ENCODE measurements at places on chromosomes 3 and 15.

DNA sequence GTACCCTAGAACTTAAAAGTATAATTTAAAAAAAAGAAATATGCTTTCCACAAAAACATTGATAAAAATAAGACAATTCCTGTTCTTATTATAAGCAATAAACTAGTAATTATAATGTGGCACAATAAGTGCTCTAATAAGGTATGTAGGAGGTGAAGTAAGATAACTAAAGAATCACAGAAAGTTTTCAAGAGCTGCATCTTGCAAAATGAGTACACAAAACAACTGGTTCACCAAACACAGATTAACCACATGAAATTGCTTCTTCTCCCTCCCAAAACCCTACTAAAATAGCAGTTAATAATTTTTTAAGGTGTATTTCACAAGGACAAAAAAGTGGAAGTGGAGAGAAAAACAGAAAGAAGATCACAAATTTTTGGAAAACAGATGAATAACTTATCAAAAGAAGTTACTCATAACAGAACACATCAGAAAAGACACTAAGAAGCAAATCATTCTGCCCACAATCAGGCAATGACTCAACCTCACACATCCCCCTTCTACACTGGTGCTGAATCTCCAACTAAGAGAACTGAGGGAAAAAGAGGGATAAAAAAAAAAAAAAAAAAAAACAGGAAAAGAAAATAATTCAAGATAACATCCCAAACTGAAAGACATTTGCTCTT is 64.2 kb downstream of the TBC1D5 start:
- no peak for DNase-seq

GRCh38 chr15:56244038-56244810 is 545 bp upstream of the RFX7 start:
- DNase-seq = no peak

DNA sequence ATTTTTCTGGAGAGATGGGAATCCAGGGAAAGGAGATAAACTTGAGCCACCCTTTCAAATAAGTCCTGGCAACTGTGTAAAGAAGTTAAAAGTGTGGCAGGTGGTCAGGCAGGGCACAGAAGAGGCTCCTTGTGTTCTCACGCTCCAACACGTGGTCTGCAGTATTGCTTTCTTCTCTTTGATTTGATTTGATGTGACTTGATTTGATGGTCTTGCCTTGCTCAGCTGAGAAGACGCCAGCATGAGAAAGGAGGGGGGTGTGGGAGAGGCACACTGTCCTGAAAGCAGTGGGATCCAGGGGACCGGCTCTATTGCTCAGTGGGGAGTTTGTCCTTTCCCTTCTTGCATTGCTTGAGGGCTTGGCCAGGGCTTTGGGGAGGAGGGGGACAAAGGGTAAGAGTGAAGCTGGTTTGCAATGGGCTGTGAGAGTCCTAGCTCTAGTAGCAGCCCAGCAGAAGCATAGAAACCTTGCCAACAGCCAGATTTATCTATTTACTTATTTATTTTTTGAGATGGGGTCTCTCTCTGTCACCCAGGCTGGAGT is 25.7 kb upstream of the NEO1 start:
- DNase-seq = no peak

DNA sequence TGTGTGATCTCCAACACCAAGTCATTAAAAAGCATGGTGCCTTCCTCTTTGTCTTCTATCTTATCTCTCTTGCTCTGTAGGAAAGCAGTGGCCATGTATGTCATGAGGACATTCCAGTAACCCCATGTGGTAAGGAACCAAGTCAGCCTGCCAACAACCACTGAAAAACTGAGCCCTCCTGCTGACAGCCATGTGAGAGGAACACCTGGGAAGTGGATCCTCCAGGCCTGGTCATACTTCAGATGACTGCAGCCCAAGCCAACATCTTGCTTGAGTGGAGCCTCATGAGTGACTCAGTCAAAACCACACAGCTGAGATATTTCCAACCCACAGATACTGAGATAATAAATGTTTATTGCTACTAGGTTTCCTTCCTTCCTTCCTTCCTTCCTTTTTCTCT is 597.3 kb downstream of the ZIC1 start:
- DNase-seq = no peak

DNA sequence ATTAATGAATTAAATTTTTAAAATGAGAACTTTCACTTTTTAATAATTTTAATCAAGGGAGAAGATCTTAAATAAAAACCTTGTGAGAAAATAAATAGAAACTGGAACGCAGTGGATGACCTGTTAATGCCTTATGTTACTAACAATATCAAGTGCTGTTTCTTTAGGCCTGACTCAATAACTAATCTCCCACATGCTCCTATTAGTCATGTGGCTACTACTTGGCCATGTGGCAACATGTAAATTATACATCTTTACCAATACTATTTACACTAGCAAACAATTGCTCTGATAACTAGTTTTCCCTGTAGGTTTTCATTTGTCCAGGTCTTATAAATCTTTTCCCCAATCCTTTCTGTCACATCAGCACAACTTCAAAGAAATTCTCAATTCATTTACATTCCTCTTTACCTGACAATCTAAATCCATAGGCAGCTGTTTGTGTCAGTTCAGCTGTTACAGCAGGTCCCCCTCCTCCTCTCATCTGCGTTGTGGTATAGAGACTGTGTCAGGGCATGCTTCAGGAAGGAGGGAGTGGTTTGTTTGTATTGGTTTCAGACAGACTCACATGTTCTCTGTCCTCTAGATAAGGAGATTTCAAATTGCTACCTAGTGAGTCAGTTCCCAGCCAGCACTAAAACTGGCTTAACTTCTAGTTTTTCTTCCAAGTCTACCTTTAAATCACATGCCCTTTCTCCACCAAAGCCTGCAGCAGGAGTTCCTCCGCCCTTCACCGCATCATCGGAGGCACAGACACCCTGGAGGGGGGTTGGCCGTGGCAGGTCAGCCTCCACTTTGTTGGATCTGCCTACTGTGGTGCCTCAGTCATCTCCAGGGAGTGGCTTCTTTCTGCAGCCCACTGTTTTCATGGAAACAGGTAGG is 11.3 kb upstream of the C3orf52 start:
- DNase-seq = peak; percentile 24

GRCh38 chr3:45739991-45740390 is 50.8 kb downstream of the SACM1L start:
- DNase-seq = no peak

- DNase-seq = no peak
Measured at GRCh38 chr3:194196876-194197275, 60.9 kb downstream of the HES1 start.

- DNase-seq = no peak
Measured at GRCh38 chr15:77181305-77182074, 110.6 kb upstream of the TSPAN3 start.

GRCh38 chr3:113259196-113259595 is 47.8 kb downstream of the BOC start:
- no peak for DNase-seq

DNA sequence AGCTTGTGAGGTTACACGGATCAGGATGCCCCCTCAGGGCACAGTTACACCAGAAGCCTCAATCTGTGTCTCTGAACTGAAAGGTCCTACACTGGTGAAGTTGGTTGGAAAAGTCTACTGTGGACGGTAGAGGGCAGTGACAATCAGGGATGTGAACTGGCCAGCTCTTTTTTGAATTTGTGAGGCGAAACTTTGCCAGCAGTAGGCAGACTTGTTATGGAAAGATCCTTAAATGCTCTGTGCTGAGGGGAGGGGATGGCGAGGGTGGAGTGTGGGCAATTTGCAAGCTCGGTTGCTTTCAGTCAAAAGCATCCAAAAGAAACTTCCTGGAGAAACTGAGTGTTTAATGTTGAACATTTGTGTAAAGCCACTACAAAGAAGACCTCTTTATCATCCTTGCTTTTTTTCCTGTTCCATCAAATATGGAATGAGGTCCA is 127.4 kb upstream of the ABHD17C start:
- DNase-seq = peak; percentile 2

- no peak for DNase-seq
Measured at GRCh38 chr3:95097493-95097892, 1034.6 kb downstream of the NSUN3 start.

DNA sequence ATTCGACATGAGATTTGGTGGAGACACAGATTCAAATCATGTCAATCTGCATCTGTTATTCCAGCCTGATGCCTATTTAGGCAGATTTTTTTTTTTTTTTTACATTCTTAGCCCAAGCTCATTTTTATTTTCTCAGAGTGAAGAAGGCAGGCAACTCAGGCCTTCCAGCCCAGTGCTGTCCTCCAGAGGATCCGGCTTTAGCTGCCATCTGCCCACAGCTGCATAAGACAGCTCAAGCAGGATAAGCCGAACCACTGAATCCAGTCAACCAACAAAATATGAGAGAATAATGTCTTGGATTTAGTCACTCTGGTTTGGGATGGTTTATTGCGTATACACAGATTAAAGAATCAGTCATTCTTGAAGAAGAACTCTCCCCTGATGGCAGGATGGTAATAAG is 19.9 kb upstream of the COLQ start:
- DNase-seq = no peak

- no peak for DNase-seq
Measured at GRCh38 chr15:22950256-22950990, 29.7 kb downstream of the CYFIP1 start.

- no peak for DNase-seq
Measured at GRCh38 chr15:81088470-81089013, 45.5 kb upstream of the CFAP161 start.

DNA sequence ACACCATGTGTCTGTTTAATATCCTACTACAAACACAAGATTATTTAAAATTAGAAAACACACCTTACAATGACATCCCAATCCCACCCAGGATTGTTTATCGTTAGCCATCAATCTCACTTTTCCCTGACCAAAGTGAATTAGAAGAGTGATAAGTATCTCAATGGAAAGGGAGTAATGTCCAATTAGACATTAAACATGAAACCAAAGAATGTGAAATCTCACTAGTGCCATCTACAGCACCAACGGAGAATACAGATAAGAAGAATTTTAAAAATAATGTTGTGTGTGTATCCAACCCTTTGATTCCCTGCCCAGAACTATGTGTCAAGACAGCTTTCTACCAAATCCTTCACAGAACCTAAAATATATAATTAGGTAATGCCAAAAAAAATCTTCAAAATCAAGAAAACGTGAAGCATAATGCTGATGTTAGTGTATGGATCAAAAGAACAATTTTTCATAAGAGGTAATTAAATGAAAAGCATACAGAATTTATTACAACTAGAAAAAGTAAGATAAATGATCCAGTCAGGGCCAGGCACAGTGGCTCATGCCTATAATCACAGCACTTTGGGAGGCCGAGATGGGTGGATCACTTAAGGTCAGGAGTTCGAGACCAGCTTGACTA is 64.2 kb downstream of the SCAPER start:
- no peak for DNase-seq

DNA sequence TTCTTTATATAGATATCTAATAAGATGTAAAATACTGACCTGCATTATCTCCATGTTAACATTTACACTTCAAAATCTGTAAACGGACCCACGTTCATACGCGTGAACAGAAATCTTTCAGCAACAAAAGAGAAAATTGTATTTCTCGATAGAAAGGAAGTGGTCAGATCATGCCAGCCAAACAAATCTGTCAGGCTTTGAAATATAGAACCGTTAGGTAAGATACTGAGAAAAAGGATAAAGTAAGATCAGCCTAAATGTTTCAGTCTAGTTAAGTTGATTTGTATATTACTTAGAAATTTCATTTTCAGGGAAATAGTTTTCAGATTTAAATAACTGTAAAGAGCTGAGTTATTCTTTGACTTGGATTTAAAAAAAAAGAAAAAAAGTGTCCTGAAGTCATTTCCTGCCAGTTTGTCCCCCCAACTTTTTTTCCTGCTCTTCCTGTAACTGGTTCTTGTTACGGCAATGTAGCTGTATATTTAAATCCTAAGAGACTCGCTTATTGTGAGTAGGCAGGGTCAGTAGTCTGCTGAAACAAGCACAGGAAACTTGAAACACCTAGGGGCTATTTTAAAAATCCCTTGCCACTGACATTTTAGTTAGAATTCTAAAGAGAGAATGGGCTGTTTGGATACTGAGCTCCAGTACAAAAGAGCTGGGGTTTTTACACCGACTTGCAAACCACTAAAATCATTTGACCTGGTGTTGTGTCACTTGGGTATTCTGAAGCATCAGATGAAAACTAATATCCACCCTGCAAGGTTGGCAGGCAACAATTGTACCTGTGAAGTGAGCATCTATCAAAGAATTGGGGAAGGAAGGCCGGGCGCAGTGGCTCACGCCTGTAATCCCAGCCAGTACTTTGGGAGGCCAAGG is 237.5 kb downstream of the UBE2E2 start:
- DNase-seq = no peak

DNA sequence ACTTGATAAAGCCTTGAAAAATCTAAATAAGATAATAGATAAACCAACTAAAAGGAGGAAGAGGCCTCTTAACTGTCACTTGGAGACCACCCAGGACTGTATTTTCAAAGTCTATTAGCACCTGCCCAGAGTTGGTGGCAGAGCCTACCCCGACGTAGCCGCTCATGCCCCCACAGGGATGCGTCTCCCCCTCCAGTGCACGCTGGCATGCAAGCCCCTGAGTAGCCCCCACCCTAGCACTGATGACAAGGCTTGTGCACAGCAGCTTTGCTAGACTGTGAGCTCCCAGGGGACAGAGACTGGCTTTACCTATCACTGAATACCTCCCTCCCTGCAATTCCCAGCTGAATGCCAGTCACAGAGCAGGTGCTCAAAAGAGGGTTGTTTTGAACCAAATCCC is 54.1 kb upstream of the HES1 start:
- DNase-seq = no peak

DNA sequence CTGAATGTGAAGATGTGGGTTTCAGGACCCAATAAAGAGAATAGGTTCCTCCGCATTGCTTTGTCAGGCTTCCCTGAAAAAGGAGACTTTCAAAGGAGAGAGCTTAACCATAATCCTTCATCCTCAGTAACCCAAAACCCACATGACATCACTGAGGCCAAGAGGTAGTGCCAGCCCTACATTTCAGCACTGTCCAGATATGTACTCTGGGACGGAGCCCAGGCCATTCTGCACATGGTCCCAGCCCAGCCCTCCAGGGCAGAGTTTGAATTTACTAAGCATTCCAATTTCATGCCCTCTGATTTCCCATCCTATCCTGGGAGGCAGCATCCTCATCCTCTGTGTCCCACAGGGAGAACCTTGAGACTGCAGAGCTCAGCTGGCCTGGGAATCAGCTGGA is 210.5 kb downstream of the GABRB3 start:
- no peak for DNase-seq

GRCh38 chr3:124653071-124653796 is 77.0 kb upstream of the UMPS start:
- DNase-seq = no peak

DNA sequence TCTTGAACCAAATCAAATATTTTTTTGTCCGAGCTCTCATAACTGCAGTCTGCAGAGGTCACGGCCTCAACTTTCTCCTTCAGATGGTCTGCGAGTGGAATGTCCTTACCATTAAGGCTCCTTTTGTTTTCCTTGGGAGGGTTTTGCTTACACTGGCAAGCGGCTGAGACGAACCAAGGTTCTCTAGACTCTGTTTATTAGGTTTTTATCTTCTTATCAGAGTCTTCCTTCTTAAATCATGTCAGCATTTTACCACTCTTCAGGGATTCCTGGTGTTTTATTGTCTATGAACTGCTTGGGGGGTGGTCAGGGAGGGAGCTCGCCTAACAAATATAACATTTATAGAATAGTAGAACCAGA is 773.7 kb upstream of the NR2F2 start:
- DNase-seq = no peak

Measured in NCI-H2107 (cell line).